ENCODE measurements at places on chromosomes 7 and 10. TPM values are rescaled to one million over a fixed set of nuclear protein-coding genes. Genes with fewer than 3 reads are reported as not detected.

- DNase-seq, result peak; percentile 5
Observed at GRCh38 chr7:91280604-91281003, 16.4 kb downstream of the FZD1 start.

Gene ABCC2
- polyA plus RNA-seq, result 0.22 TPM

DNA sequence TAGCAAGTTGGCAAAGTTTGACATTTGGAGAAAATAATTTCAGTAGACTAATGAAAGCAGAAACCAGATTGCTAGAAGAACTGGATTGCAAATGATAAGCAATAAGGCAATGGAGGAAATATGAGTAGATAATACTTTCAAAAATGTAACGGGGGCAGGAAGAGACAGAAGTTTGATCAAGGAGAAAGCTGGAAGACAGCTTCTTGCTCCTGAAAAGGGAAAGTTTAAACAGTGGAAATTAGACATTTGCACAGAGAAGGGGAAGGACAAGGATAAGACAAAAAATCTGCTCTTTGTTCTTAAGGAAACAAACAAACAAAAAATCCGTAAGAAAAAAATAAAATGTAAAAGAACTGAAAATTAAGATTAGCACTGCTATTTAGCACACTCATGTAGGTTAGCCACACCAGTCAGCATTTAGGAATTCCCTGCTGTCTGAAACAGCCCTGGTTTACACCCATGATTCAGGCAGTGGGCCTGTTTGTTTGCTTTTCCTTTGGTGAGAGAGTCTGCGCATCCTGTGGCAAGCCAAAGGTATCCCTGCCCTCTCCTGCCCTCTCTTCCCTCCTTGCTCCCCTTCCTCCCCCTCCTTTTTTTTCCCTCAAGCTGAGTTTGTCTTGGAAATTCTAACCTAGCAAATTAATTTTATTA, 104.3 kb upstream of the CAV2 start:
- peak; percentile 94 for DNase-seq

Gene OR9A2
- not detected for polyA plus RNA-seq

Gene PITX3
- not detected for polyA plus RNA-seq

GRCh38 chr7:55508221-55509011, 63.9 kb downstream of the VOPP1 start:
- peak; percentile 9 for DNase-seq

GRCh38 chr10:26528715-26529393, 90.7 kb downstream of the APBB1IP start:
- DNase-seq, result no peak

DNA sequence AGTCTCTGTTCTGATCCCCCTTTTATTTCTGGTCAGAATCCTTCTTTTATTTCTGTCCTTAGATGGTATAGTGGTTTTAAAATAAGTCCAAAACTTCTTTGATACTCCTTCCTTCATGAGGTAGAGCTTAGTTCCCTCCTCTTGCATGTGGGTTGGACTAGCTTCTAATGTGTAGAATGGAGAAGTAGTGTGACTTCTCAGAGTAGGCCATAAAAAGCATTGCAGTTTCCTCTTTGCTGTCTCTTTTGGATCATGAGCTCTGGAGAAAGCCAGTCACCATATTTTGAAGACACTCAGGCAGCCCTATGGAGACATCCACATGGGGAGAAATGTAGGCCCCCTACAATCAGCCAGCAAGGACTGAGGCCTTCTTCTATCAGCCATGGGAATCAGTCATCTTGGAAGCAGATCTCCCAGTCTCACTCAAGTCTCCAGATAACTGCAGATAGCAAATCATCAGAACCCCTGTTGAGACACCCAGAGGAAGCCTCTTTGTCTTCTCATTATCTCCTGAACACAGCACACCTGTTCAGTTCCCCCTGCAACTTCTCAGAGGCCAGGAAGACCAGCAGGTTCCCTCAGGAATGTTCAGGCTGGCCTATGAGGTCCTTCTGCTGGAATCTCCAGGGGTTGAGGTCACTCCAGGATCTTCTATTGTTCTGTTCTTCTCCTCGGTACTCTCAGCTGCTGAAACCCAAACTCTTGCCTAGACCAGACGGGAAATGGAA, 511.9 kb upstream of the ZMIZ1 start:
- no peak for DNase-seq

DNA sequence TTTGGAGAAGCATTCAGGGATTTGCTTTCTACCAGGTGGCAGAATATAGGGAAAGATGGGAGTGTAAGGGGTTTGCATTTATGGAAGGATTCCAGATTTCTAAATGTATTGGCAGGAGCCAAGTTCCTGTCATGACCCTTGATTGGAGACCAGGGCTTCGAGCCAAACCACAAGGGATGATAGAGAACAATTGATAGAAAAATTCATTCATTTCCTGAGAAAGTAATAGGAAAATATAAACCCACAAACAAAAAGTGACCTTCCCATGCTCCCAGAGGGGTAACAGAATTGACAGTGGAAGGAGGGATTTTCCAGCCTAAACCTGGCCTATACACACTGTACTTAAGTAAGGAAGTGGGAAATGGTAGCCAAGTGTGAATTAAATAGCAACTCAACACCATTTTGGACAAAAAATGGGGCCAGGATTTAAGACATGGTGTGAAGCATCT, 22.4 kb upstream of the IFIT2 start:
- no peak for DNase-seq

Gene ENKUR
- not detected for polyA plus RNA-seq
